ENCODE measurements at places on chromosomes 3 and 15.

GRCh38 chr3:165336786-165337185, 140.6 kb upstream of the SLITRK3 start:
- DNase-seq, result no peak

GRCh38 chr15:78355177-78355576, 15.0 kb downstream of the CRABP1 start:
- DNase-seq, result no peak

DNA sequence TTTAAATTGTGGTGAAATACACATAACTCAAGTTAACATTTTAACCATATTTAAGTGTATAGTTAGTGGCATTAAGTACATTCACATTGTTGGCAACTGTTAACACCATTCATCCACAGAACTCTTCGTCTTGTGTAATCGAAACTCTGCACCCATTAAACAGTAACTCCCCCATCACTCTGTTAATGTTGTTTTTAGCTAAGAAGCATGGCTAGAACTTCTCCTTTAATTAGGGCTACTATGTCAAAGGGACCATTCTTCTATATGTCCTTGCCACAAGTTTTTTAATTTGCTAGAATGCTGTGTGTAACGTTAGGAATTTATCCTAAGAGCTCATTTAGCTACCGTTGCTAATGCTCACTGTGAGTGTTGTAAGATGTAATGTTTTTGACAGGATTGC, 60.6 kb downstream of the MAP2K5 start:
- no peak for DNase-seq

DNA sequence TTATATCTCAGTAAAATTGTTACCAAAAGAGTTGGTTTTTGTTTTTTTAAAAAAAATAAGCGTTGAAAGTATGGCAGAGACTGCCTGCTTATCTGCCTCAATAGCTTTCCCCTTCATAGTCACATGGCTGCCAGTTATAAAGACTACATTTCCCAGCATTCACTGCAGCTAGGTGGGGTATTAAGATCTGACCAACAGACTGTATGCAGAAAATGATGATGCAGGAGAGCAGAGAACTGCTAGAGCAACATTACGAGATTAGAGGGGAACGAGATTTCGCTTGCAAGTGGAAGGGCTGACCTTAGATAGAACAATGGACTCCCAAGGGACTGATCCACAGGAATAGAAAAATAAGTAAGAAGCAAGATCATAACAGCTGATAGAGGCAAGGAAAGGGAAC, 14.3 kb downstream of the RHOA start:
- no peak for DNase-seq

GRCh38 chr15:75992897-75993296, 19.3 kb downstream of the NRG4 start:
- no peak for DNase-seq

Data from stimulated activated CD4-positive, alpha-beta T cell treated with anti-CD3 and anti-CD28 coated beads, Interleukin-15, amount 100 ng/mL, for 1 hour (primary cell).